Hematopoietic multipotent progenitor cell treated with erythropoietin and hydrocortisone succinate and interleukin-3 and kit ligand, for 6 days (in vitro differentiated cells): ENCODE measurements at places on chromosomes 11 and 22.

- DNase-seq = no peak
These were observed 408.8 kb downstream of the INSC start for GRCh38 chr11:15523543-15523942.

DNA sequence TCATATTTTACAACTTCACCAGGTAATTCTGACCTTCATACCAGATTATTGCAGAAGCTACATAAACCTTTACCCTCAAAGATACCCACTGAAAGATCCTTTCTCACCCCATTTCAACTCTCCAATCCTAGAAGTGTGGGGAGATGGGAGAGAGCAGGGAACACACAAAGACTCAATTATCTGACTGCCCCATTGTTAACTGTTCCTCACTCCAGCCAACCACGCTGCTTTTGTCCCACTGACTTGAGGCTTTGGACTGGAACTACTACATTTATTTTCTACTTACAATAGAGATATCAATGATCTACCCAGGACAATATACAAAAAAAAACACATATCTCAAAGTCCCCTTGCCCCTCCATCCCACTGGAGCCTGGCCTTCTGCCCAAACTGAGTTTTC is 44.7 kb upstream of the SLN start:
- DNase-seq = no peak

- DNase-seq = no peak
These were observed 8.0 kb downstream of the MYO7A start for GRCh38 chr11:77136074-77136473.

GRCh38 chr11:116232364-116232828 is 540.4 kb downstream of the BUD13 start:
- no peak for DNase-seq

DNA sequence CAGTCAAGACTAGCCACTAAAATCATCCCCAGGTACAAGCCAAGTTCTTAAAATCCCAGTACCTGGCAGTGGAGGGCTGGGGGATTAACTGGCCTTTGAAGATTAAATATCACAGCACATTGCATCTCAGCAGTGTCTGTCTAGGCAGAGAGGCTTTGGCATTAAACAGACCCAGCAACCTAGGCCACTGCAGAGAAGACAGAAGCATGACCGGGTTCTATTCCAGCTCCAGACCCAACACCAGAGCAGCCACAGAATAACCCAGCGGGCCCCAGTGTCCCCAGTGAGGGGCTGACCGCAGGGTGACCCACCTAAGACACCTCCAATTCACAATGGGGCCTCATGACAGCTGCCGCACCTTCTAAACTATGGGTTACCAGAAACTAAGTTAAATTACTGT is 88.2 kb downstream of the SHANK2 start:
- no peak for DNase-seq

GRCh38 chr11:14641801-14642200 is 1.8 kb upstream of the PDE3B start:
- DNase-seq = no peak

DNA sequence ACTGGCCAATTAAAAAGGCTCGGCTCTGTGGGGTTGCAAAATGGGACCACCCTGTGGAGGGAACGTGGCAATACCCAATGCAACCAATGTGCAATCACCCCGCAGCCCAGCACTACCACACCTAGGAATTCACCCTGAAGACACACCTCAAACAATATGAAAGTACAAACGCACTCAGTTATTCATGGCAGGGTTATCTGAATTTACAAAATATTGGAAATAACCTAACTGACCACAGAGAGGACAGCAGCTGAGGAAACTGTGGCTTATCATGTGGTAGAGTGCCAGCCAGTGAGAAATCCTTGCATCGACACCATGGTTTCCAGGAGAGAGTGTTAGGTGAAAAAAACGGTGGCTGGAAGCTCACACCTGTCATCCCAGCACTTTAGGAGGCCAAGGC is 18.7 kb downstream of the ALG12 start:
- no peak for DNase-seq

- DNase-seq = no peak
These were observed 128.2 kb downstream of the SGSM3 start for GRCh38 chr22:40498420-40499208.

DNA sequence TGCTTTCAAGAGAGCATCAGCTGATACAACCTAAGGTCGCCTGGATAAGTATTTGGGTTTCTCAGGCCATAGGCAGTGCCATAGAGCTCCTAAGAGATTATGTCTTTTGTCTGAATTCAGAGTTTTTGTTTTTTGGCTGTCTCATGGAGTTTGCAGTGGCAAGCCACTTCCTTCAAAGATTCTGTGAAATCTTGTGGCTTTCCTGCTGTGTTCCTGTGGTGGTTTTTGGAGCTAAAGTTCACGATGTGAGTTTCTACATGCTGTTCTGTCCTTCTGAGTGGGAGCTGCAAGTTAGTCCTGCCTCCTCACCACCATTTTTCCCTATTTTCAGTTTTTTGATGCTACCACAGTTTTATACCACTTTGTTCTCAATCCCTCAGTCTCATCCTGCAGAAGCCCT is 111.4 kb downstream of the COMMD9 start:
- DNase-seq = peak; percentile 44

- peak; percentile 76 for DNase-seq
These were observed 2.9 kb upstream of the ADAMTS8 start for GRCh38 chr11:130431331-130431773.

DNA sequence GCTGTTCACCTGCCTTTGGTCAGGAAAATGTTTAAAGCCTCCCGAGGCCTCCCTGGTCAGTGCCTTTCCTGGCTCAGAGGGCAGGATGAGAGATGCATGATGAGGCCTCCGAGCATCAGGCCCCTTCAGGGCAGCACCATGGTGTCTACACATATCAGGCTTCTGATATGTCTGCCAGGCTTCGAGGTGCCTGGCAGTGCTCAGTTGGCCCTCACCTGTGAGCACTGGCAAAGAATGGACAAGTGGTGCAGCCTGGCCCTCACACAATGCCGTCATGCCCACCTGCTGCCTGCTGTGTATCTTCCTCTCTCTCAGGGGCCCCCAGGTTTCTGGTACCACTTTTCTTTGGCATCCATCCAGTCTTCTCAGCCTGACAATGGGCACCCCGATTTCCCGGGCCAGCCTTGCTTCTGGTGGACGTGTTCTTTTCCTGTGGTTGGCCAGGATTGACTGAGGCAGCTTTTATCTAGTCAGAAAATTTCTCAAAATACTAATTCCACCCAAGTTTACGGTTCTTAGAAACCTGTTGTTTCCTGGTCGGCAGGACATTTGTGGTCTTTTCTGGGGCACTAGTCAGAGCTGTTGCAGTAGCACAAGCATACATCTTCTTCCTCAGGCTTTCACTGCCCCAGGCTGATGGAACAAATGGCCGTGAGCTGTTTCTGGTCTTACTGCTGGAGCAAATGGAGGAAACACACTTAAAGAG is 76.8 kb upstream of the SUSD2 start:
- DNase-seq = no peak

GRCh38 chr11:69339983-69340565 is 46.1 kb downstream of the MYEOV start:
- DNase-seq = no peak

DNA sequence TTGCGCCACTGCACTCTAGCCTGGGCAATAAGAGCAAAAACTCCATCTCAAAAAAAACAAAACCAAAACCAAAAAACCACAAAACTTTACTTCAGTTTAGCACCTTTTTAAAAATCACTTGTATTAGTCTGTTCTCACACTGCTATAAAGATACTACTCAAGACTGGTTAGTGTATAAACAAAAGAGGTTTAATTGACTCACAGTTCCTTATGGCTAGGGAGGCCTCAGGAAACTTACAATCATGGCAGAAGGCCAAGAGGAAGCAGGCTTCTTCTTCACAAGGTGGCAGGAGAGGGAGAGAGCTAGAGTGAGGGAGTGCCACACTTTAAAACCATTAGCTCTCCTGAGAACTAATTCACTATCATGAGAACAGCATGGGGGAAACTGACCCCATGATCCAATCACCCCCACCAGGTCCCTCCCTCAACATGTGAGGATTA is 261.3 kb downstream of the TMEM135 start:
- DNase-seq = peak; percentile 21

- no peak for DNase-seq
These were observed 3899.1 kb upstream of the OR11H1 start for GRCh38 chr22:11628651-11629511.

- DNase-seq = no peak
These were observed 40.5 kb downstream of the NAT10 start for GRCh38 chr11:34145847-34146381.

DNA sequence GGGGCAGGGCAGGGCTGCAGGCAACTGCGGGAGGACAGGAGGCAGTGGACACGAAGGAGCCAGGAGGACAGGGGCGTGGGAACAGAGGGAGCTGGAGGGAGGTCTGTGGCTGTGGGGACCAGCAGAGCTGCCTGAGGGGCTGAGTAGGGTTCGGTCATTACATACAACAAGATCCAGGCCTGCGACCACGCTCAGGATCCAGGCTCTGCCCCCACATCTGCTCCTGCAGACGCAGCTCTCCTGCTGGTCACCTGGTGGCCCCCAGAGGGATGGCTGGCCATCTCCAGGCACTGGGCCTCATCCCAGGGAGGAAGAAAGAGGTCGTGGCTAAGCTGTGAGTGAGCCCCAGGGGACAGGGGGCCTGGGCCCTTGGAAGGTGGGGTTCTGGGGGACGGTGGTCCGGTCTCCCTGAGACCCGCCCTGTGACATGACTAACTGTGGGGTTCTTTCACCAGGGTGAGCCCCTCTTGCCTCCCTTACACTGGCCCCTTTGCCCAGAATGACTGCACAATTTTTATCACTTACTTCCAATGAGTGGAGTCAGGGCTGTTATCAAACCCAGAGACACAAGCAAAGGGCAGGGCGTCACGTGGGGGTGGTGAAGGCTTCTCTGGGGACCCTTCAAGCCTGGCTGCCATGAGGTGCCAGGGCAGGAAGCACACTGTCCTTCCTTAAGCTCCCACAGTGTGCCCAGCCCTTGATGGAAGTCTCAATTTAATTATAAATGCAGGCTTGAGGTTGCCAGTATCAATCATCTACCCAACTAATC is 6.7 kb upstream of the APOBEC3A start:
- DNase-seq = peak; percentile 94

DNA sequence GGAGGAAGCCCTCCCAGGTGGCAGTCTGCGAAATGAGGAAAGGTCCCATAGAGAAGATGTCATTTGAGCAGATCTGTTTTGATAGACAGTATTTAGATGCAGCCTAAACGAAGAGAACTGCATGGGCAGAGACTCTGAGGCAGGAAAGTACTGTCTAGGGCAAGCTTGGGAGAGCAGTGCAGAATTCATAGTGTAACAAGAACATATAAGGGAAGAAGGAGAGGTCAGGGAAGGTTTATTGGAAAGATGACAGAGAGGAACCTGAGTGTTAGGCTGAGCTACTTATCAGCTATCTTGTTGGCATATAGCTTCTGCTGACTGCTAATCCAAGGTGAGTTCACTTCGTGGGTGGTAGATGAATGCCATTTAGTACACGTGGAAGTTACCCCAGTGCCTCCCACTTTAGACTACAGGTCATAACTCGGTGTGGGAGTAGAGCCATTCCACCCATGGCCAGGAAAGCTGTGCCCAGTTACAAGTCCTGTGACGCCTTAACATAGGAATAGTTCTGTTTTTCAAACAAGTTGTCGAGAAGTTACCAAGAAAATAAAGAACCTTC is 99.5 kb downstream of the DBX1 start:
- DNase-seq = no peak

- no peak for DNase-seq
These were observed 60.8 kb downstream of the SLC25A17 start for GRCh38 chr22:40758390-40758789.

GRCh38 chr11:96187822-96188221 is 155.2 kb downstream of the MAML2 start:
- no peak for DNase-seq

DNA sequence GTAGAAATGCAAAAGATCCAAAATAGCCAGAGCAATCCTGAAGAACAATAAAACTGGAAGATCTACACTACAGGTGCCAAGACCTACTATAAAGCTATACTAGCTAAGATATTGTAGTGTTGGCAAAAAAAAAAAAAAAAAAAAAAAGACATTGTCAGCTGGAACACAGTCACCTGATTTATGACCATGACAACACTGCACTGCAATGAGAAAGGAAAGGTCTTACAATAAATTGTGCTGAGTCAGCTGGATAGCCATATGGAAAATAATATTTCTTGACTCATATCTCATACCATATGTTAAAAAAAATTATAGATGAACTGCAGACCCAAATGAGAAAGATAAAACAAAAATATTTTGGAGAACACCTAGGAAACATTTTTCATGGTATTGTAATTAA is 3.1 kb upstream of the PANX3 start:
- peak; percentile 16 for DNase-seq

GRCh38 chr11:59756845-59757244 is 1.7 kb downstream of the STX3 start:
- DNase-seq = peak; percentile 59

GRCh38 chr11:121035780-121036179 is 11.9 kb downstream of the TBCEL start:
- DNase-seq = peak; percentile 73

DNA sequence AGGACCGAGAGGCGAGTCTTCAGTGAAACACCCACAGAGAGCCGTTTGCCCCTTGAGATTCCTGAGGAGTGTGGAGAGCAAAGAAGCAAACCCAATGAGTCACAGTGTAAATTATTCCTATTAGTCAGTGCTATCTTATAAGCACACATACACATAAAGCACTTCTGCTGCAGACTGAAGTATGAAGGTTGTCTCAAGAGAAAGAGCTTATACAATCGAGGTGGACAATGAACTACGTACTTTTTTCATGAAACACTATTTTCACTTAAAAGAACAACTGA is 37.3 kb downstream of the GALNT18 start:
- DNase-seq = no peak

DNA sequence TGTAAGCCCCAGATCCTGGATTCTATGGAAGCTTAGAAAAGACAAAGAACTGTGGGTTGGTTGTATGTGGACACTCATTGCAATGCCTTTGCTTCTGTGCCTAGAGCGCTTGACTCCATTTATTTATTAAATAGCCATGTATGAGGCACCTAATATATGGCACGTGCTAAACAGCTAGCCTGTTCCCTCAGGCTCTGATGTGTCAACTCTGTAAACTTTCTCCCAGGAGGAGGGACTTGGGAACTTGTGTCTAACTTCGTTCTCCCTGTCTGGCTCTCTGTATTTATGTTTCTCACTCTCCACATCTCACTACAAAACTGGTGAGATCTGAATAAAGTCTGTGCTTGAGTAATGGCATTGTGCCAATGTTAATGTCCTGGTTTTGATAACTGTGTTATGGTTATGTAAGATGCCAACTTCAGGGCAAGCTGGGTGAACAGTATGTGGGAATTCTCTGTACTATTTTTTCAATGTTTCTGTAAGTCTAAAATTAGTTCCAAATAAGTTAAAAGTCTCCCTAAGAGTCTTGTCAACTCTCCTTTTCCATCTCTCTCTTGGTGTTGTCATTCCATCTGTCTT is 34.1 kb upstream of the ZBTB16 start:
- DNase-seq = peak; percentile 35
